GM13977 (cell line): ENCODE measurements at places on chromosomes 3 and 15.

GRCh38 chr3:152058856-152059255 lies 185.4 kb downstream of the SUCNR1 start:
- no peak for DNase-seq

DNA sequence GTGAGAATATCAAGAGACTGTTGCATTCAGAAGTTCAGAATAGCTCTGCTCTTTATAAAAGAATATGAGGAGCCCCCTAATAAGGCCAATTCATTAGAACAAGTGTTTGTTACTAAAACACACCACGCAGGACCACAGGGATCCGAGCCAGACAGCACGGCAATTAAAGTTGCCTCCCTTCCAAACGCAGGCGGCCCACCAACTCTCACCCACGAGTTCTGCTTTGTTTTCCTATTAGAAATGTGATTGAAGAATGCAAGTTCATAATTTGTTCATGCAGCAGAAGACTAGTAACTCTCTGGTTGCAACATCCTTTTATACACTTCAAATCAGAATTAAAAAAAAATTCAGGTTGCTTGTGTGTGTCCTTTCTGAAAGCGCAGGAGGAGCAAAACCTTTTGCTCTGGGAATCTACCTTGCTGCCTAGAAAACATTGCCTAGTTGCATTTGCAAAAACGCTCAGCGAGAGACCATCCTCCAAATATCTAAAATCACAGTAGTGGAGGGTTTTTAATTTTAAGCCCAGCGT lies 1044.1 kb upstream of the NR2F2 start:
- no peak for DNase-seq

GRCh38 chr3:78041486-78041885 lies 1001.6 kb downstream of the ROBO2 start:
- no peak for DNase-seq

DNA sequence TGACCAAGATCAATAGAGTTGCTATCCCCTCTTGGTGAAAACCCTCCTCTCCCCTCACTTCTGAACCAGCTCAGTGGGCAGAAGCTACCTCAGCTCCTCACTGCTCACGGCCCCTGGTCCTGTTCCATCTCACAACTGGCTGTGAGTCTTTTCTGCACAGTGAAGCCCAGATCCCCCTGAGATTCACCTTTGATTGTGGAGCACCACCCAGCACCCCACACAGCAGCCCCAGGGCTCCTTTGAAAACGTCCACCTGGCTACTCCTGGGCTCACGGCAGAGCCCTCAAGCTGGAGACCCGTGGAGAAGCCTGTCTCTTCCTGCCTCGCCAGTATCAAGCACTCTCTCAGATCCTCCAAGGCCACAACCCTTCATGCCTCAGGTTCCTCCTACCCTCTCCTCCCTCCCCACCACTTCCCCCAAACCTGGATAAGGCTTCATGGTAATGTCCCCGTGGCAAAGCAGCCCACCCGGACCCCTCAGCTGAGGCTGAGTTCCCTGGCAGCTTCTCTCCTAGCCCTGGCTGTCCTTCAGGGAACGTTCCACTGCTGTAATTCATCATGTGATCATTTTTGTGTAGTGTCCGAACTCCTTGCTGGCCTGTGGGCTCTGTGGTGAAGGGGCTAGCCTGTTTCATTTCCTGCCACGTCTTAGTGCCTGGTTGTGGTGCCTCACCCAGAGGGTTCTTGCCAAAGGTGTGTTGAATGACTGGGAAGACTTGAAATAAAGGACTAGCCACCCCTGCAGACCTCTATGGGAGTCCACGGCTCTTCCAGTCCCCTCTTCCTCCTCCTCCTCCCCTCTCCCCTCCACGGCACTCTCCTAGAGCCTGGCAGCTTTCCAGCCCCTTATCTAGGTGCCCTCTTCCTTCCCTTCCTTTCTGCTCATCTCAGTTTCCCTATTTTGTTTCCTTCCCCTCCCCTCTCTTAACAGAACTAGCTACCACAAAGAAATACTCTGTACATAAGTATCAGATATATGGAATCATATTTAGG lies 44.5 kb downstream of the KY start:
- no peak for DNase-seq

DNA sequence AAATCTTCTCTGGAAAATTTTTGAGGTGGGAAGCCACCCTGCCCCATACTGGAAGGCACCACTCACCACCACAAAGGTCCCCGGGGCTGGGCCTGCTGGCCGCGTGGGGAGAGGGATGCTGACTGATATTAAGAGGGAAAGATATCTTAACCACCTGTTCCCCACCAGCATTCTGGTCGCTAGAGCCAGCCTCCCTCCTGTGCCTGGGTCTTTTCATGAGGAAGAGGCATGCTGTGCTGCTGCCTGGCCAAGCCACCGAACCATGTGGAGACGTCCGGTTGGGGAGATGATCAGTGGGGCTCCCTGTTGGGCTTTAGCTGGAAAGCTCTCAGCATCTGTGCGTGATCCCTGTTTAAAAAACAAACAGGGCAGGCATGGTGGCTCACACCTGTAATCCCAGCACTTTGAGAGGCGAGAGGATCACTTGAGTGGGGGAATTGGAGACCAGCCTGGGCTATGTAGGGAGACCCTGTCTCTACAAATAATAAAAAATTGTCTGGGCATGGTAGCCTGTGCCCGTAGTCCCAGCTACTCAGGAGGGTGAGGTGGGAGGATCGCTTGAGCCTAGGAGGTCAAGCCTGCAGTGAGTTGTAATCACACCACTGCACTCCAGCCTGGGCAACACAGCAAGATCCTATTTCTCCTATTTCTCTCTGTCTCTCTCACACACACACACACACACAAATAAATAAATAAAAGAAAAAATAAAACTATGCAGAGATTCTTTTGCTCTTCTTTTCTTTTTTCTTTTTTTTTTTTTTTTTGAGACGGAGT lies 1.0 kb downstream of the KLHL18 start:
- no peak for DNase-seq

GRCh38 chr15:51281368-51281967 lies 56.9 kb downstream of the CYP19A1 start:
- no peak for DNase-seq

DNA sequence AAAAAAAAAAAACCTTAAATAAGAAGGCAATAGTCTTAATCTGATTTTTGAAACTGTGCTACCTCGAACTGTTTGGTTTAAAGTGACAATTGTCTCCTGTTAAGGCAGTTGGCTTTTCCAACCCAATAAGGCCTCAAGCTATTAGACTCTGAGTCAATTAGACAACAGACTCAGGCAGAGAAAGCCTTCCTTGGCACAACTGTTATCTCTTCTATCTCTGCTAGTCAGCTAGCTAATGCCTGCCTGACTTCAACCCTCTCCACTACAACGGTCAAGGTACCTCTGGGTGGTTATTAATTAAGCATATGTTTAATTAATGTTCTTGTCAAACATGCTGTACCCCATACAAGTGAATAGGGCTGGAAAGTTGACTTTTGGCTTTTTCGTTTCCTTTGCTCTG lies 110.2 kb upstream of the NLGN1 start:
- no peak for DNase-seq

DNA sequence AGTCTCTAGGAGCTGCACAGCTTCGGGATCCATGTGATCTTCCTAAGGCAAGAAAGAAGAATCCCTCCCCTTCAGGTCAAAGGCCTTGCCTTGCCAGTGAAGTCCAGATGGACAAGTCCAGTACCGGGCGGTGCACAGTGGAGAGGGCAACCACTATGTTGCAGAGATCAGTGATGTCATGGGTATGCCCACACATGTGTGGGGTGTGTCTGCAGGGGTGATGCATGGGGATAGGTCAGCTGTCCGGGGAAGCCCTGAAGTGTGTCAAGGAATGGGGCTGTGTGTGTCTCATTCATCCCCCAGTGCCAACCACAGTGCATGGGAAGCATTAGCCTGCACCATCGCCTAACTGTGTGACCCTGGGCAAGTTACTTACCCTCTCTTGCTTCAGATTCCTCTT lies 66.5 kb downstream of the TLE3 start:
- DNase-seq, result no peak

GRCh38 chr3:114872588-114872987 lies 274.5 kb downstream of the ZBTB20 start:
- DNase-seq, result no peak

GRCh38 chr3:49329186-49329585 lies 10.7 kb downstream of the USP4 start:
- DNase-seq, result no peak

DNA sequence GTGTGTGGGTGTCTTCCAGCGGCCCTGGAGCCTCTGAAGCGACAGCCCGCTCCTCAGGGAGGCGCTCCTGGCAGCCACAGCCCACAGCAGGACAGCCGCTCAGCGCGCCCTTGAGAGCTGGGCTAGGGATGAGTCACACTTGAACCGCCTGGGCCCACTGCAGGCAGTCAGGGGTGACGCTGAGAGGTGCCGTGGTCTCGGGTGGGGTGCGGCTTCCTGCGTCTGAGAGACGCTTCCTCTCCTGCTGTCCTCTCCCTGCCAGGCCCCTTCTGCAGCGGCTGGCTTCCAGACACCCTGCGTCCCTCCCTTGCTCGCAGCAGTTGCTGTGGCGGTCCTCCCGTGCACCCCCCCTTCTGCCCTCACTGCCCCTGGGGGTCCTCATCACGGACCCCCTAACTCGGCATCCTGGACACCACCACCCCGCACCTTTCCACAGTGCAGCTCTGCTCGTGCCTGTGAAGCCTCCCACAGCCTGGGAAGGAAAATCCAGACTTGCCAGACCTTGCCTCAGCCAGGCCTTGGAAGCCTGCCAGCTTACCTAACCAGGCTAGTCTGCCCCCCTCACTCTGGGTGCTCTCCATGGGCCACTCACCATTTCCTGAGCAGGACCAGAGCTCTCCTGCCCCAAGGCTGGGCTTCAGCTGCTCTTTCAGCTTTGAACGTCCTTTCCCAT lies 1.1 kb upstream of the SPTBN5 start:
- peak; percentile 89 for DNase-seq

GRCh38 chr3:59318881-59319280 lies 269.1 kb upstream of the CFAP20DC start:
- DNase-seq, result no peak

DNA sequence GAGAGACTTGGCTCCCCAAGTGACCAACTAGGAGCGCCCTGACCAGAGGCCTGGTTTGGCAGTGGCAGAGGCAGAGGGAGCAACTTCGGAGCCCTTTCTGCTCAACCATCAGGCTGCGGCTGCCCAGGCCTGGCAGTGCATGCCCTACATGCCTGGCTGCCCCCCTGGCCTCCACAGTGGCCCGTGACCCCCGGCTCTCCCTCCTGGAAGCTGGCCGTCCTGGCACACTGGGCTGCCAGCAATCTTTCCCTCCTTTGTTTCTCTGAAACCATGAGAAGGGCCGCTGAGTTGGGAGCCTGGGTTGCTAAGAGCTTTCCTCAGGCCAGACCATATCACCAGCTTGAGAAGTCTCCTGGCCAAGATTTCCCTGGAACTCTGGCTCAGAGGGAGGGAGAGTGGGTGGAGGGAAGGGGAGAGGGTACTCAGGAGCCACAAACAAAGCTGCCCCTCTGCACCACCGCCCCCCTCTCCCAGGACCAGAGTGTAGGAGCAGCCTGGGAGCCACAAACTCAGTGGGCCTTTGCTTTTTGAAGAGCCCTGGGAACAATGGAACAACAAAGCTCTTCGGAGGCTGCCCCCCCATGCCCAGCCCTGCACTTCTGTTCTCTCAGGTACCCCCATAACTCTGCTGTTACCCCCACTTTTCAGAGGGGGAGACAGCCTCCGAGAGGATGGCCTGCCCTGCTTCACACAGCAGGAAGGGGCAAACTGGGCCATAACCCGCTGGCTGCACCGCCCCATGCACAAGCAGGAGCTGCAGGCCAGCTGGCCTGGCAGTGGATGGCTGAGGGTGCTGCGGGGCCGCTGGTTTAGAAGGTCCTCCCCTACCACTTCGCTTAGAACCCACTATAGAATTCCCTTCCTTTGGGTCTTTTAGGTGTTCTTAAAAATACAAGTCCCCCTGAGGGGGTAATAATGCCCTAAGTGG lies 11.3 kb downstream of the CORO2B start:
- no peak for DNase-seq

DNA sequence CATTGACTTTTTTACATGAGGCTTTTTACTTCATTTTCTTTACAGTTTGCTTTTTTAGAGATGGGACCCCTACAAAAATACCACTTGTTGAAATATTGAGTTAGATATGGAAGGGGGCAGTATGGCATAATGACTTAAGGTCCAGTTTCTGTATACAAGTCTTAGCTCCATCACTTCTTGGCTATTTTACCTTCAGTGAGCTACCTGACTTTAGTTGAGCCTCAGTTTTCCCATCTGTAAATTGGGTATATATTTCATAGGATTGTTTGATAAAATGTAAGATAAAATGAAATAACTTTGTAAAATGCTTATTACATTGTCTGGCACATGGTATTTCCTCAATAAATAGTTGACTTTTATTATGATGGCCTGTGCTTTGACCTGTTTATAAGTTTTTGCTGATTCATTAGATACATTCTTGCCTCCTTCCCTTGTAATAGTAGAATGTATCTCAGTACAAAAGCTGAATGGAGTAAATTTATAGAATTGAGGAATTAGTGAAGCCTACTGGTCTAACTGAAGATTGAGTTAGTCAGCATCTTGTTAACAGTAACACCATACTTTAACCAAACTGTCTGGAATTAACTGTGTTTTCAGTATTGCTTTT lies 27.6 kb downstream of the TBC1D23 start:
- DNase-seq, result no peak

- DNase-seq, result no peak
Observed at GRCh38 chr3:76438971-76439370, 600.9 kb upstream of the ROBO2 start.

- no peak for DNase-seq
Observed at GRCh38 chr3:190261015-190261414, 61.2 kb downstream of the CLDN1 start.

- DNase-seq, result no peak
Observed at GRCh38 chr3:65995030-65995429, 43.7 kb downstream of the MAGI1 start.

- no peak for DNase-seq
Observed at GRCh38 chr3:41717641-41718040, 244.3 kb downstream of the ULK4 start.

DNA sequence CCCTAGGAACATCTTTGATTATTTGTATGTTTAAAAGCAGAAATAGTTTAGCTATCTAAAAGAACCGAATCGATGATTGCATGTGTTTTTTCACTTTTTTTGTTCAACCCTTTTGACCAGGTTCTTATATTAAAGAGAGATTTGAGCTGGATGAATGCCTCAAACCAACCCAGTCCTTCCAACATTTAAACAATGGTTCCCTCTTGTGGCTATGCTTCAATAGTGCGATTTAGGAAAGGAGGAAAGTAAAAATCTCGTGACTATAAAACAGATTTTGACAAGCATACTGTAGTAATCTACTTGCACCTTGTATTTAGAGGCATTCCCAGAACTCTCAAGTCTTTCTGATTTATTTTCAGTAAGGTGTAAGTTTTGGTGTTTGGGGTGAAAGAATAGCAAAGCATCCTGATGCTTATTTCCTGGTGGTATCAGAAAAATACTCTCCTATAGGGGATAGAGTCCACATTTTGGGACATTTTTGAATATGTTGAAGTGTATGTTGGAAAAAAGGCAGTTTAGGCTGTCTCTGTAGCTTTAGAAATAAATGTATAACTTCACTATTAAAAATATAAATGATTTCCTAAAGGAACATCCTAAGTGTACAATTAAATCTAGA lies 159.6 kb upstream of the KCNH8 start:
- peak; percentile 30 for DNase-seq

GRCh38 chr15:70584441-70584837 lies 178.9 kb downstream of the UACA start:
- DNase-seq, result peak; percentile 28
